ENCODE measurements at places on chromosomes 16 and 17.
A peak's percentile ranks its signal among the peaks of the same experiment; 100 is the strongest.

- no peak for DNase-seq
These were observed 2.4 kb upstream of the CCL3L1 start for GRCh38 chr17:36198831-36199465.

GRCh38 chr17:72518159-72518732, 397.4 kb downstream of the SOX9 start:
- no peak for DNase-seq

GRCh38 chr17:72772331-72772821, 320.1 kb downstream of the SLC39A11 start:
- DNase-seq, result no peak

DNA sequence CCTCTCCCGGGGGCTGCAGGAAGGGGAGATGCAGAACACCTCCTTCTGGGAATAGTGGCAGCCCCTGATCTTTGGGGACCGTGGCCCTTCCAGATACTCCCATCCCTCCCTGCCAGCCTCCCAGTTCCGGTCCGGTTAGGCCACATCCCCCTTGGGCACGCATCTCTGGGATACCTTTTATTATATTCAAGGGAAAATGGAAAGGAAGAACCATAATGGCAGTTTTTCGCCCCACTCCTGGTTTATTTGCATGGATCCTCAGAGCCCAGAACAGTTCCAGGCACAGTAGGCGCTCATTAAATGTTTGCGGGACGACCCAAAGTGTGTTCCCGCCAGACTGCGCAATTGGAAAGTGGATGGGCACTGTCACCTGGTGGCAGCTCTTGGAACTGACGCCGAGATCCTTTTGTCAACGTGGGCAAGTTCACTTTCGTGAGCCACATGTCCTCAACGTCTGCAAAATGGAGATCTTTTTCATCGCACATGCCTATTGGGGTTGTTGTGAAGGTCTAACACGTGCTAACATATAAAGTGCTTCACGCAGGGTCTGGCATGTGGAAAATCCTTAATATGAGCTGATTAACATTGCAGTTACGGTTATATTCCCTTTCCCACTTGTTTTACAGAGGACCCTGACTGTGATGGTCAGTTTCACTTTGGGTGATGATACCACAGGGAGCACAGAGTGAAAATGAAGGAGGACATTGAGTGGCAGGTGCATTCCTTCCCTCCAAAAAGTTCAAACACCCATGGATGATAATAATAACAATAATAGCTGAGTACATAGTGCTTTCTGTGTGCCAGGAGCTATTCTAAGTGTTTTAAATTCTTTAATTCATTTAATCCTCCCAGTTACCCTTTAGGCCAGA, 1.7 kb upstream of the GPRC5B start:
- peak; percentile 67 for DNase-seq

DNA sequence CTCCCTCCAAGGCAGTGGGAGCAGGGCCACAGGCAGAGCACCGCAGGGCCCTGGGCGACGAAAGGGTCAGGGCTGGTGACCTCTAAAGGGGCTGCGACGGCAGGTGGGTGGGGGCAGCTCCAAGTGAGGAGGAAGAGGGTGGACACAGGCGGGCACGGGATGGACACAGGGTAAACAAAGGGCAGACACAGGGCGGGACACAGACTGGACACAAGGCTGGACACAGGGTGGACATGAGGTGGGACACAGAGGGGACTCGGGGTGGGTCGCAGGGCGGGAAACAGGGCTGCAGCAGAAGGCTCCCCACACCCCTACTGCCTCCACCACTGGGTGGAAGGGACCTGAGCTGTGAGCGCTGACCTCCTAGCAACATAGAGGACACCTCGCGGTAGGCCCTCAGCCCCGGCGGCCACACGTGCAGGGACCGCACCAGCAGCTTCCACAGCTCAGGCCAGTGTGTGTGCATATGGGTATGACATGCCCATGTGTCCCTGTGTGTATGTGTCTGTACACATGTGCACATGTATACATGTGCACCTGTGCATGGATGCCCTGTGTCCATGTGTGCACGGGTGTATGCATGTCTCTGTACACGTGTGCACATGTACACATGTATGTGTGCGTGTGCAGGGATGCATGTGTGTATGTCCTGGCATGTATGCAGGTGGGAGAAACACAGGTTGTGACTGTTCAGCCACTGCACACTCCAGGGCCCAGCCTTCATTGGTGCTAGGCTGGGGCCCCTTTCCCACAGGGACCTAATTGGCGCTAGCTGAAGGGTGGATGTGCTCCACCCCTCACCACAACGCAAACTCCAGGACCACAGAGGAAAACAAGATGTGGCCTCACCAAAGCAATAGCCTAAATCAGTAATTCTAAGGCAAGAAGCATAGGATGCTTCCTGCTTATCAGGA, 7.6 kb downstream of the LMF1 start:
- DNase-seq, result no peak

DNA sequence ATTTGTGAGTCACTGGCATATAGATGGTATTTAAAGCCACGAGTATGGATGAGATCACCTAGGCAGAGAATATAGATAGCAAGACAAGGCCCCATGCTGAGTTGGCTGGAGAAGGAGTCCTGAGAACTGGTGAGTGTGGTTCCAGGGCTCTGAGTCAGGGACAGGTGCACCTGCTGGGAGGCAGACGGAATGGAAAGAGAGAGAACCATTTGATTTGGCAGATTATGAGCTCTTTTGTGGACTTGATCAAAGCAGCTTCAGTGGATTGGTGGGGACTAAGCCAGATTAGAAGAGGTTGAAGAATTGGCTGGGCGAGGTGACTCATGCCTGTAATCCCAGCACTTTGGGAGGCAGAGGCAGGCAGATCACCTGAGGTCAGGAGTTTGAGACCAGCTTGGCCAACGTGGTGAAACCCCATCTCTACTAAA, 4.3 kb upstream of the C16orf92 start:
- DNase-seq, result no peak

- DNase-seq, result no peak
These were observed 10.1 kb downstream of the SLC7A6 start for GRCh38 chr16:68274441-68274840.

DNA sequence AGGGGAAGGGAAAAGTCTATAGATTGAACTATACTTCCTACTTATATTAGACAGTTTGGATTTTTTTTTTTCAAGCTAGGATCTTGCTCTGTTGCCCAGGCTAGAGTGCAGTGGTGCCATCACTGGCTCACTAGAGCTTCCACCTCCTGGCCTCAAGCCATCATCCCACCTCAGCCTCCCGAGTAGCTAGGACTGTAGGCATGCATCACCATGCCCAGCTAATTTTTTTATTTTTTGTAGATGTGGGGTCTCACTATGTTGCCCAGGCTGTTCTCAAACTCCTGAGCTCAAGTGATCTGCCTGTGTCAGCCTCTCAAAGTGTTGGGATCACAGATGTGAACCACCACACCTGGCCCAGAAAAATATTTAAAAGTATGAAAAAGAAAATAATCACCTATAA, 121.0 kb upstream of the HAS3 start:
- no peak for DNase-seq

DNA sequence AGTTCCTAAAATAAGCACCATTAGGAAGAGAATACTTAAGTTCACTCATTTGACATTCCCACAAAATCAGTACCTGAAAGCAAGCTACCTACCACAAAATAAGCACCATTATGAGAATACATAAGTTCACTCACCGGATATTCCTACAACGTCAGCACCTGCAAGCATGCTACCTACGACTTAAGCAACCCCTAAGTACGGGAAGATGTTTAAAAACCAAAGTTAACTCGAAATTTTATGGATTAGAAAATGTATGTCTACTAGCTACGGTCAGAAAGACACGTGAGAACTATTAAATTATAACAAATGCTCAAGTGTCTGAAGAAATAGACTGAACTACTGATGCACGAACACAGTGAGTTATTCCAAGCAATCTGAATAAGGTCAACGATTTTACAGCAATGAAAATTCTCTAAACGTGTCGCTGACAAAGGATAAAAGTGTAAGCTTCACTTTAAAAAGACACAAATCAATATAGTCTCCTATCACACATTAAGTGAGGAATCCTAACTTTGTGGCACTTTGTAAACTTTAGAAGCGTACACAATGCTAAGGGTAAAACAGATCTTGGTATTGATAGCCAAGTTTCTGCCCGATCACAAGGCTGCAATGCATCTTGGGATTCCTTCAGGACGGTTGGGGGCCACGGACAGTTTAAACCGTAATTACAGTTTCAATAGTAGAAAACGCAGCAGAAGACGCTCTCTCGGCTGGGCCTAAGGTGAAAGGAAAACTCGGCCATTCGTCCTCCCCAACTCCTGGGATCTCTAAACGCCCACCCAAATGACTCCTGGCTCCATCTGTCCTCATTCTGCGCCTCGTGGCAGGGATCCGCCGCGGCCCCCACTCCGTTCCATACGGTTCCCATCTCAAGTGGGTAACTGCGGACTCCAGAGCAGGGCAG, 1.3 kb downstream of the GSPT1 start:
- DNase-seq, result peak; percentile 54

GRCh38 chr17:83106913-83107655, 27.7 kb downstream of the METRNL start:
- no peak for DNase-seq

GRCh38 chr16:27994686-27995085, 68.8 kb downstream of the GSG1L start:
- no peak for DNase-seq

- no peak for DNase-seq
These were observed 120.7 kb downstream of the ABCC12 start for GRCh38 chr16:48035142-48035541.

GRCh38 chr16:86723689-86724088, 145.3 kb downstream of the FOXL1 start:
- no peak for DNase-seq

DNA sequence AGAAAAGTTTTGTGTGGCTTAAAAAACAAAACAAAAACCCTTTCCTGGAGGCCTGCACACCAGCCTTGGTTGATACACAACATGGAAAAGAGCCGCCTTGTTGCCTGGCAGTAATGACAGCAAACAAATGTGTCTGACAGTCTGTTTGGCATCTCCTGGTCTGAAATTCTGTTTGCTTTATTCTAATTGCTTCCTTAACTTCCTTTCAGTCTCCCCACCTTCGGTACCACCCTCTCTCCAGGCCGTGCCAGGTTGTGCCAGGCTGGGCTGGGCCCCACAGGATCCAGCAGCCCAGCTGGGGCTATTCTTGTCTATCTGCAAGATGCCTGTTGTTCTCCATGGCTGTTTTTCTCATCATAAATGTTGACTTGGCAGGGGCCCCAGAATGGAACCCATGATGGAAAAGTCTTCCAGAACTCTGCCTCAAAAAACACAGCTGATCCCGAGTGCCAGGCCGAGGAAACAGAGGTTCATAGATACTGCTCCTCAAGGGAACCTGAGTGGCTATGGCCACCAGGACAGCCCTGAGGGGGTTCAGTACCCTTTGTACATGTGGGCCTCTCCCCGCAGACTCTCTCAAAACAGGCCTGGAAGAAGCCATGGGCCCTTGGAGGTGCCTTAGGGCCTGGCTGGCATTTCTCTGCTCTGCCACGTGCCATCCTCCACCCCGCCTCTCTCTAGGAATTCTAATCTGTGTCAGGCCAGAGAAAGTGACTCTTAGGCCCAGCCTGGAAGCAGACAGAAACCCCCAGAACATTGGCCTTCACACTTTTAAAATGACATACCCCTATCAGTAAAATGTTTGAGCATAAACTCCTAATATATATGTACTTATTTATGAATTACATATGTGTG, 50.5 kb downstream of the YPEL2 start:
- no peak for DNase-seq

- no peak for DNase-seq
These were observed 59.5 kb downstream of the CDYL2 start for GRCh38 chr16:80744856-80745255.

DNA sequence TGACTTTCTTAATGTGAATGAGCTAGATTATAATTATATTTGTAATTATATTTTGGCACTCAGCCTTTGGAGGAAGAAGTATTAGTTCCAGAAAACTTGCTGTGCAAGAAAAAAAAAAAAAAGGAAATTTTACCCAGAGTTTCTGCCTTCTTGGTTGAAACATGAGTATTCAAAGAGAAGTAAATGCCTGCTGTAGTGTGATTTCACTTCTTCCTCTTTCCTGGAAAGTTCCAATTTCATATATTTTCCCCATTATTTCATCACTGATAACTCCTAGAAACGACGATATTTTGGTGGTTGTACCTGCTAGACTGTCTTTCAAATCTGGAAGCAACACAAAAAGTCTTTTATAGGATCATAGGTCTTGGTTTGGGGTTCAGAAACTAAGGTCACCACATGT, 20.4 kb upstream of the MPHOSPH6 start:
- no peak for DNase-seq

DNA sequence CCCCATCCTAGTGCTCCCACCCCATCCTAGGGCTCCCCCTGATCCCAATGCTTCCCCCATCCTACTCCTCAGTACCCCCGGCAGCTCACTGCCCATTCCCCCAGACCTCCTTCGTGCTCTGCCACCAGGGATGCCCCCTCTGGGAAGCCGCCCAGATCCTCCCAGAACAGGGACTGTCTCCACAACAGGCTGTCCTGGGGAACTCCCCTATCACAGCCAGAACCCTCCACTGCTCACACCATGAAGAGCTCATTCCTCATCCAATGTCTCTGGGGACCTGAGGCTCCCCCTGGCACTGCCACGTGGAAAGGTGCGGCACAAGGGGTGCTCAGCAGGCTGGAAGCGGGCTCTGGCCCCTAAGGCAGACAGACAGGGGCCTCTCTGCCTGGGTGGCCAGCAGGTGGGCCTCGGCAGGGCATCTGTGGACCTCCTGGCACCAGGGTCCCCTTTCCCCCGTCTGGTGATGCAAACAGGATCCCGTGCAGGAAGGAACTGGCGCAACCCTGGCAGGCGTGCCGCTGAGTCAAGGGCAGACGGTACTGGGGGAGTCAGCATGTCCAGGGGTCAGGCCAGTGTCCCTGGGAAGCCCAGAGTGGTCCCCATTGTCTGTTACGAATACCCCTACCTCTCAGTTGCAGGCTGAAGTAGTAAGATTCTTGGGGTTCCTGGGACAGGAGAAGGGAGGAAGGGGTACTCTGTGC, 14.8 kb upstream of the PVALEF start:
- DNase-seq, result no peak

Data from HAP-1 (cell line).